ENCODE measurements at places on chromosomes 1 and 21.

GRCh38 chr1:230632273-230632873, 9.9 kb upstream of the COG2 start:
- no peak for DNase-seq

GRCh38 chr1:205028924-205029323, 14.1 kb upstream of the CNTN2 start:
- DNase-seq = no peak

GRCh38 chr1:94526152-94526980, 15.2 kb downstream of the F3 start:
- DNase-seq = no peak

GRCh38 chr1:53562291-53562980, 103.2 kb downstream of the DMRTB1 start:
- DNase-seq = no peak

DNA sequence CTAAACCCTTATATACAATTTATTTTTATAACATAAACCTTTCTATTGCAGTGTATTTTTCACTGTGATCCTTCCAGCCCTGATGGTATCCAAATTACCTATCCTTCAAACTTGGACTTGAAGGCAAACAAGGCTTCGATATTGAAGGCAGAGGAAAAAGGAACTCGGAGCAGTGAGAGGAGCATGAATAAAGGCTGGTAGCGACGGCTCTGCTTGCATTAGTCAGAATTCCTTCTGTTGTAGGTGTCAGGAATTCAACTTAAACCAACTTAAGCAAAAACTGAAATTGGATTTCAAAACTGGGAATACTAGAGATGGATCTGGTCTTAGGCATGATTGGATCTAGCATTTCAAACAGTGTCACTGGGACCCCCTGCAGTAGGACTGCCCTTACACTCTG, 17.8 kb upstream of the SSX2IP start:
- DNase-seq = no peak

- DNase-seq = no peak
Measured at GRCh38 chr1:206693592-206693991, 8.9 kb downstream of the MAPKAPK2 start.

Data from stimulated activated CD8-positive, alpha-beta memory T cell treated with anti-CD3 and anti-CD28 coated beads, Interleukin-7, amount 100 ng/mL, for 1 hour (primary cell).